Esophagus mucosa (tissue), 1 donor: ENCODE measurements at places on chromosomes 1 and 21. TPM values are rescaled to one million over a fixed set of nuclear protein-coding genes. Genes with fewer than 3 reads are reported as not detected.

RPAP2 gene
- total RNA-seq, result 20.3 TPM

TMEM82 gene
- not detected for total RNA-seq

CRP gene
- not detected for total RNA-seq

ACBD6 gene
- total RNA-seq, result 24.2 TPM

PANK4 gene
- total RNA-seq, result 10.1 TPM

LCE3E gene
- 4.3 TPM for total RNA-seq

CR1L gene
- not detected for total RNA-seq

A3GALT2 gene
- total RNA-seq, result not detected

SH2D1B gene
- 3.4 TPM for total RNA-seq

FCER1G gene
- total RNA-seq, result 0.76 TPM

UTS2 gene
- not detected for total RNA-seq

SYCP1 gene
- total RNA-seq, result not detected

TPTE gene
- not detected for total RNA-seq

JUN gene
- 41.7 TPM for total RNA-seq

RHD gene
- not detected for total RNA-seq

NHLH1 gene
- 0.08 TPM for total RNA-seq
